ENCODE measurements at places on chromosomes 1 and 21.

GRCh38 chr1:72050551-72050950 is 231.8 kb downstream of the NEGR1 start:
- DNase-seq: no peak

- DNase-seq: no peak
Measured at GRCh38 chr1:238681021-238681420, 705.3 kb upstream of the CHRM3 start.

- no peak for DNase-seq
Measured at GRCh38 chr1:85085417-85085816, 37.1 kb upstream of the MCOLN3 start.

- peak; percentile 50 for DNase-seq
Measured at GRCh38 chr1:196723325-196724185, 51.1 kb upstream of the CFHR3 start.

DNA sequence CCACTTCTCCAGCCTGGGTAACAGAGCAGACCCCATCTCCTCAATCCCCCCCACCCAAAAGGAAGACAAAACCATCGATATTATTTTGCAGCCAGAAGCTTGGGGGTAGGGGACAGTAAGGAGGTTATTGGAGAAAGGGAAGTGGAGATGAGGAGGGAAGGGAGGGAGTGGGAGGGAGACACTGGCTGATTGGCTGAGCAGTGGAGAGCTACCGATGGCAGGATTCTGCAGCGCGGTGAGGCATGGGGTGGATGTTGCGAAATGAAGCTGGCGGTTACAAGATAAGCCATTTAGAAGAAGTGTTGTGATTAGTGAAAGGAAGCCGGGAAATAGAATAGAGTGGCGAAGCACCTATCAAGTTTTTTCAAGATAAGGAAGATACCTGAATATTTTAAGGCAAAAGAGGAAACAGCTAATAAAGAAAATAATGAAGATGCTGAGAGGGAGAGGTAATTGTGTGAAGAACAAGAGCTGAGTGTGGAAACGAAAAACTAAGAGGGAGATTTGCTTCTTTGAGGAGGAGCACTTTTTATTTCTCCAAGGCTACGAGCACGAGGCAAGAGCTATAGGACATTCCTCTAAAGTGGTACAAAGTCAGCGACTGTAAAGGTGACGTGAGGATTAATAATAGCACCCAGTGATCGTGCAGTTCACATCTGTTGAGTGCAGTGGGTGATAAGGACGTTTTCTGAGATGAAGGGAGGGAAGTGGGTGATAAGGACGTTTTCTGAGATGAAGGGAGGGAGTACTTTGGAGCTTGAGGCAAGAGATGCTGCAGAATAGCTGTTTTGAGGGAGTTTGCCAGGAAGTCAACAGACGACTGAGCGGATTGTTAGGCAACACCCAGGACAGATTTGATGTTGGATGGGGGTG is 103.2 kb upstream of the KIF26B start:
- no peak for DNase-seq

DNA sequence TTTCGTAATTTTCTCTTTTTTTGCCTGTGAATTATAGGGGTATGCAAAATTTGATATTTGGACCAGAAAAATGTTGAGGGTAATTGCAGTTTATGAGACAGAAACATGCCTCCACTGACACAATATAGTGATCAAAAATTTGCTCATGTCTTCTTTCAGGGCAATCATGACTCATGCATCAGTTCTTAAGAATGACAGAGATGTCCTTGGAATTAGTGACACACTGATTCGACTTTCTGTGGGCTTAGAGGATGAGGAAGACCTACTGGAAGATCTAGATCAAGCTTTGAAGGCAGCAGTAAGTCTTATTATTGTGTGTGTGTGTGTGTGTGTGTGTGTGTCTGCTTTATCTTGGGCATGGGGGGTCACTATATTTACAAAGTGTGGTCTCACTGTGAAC is 27.5 kb downstream of the CTH start:
- no peak for DNase-seq

- no peak for DNase-seq
Measured at GRCh38 chr1:72763481-72763880, 481.1 kb upstream of the NEGR1 start.

- DNase-seq: no peak
Measured at GRCh38 chr1:67619080-67619479, 65.9 kb upstream of the GADD45A start.

DNA sequence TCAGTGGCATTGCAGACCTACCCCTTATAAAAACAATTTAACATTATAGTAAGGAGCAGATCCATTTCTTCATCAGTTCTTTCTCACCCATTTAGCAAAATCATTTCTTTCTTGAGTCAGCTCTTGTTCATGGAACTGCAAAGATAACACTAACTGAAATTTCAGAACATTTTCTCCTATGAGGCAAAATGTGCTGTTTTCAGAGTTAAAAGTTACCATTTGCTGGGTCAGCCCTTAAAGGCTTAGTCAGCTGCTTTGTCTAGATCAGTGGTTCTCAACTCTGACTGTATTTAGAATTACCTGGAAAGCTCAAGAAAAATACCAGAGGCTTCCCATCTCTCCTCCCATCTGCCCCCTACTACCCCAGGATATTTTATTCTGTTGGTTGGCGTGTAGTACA is 12.2 kb downstream of the METTL13 start:
- DNase-seq: no peak

GRCh38 chr1:45272913-45273371 is 53.8 kb upstream of the HPDL start:
- no peak for DNase-seq

- no peak for DNase-seq
Measured at GRCh38 chr1:204973449-204973848, 69.6 kb upstream of the CNTN2 start.

GRCh38 chr1:164560121-164560541 is 1.1 kb downstream of the PBX1 start:
- no peak for DNase-seq

GRCh38 chr1:220563564-220563963 is 35.6 kb downstream of the MARK1 start:
- no peak for DNase-seq

DNA sequence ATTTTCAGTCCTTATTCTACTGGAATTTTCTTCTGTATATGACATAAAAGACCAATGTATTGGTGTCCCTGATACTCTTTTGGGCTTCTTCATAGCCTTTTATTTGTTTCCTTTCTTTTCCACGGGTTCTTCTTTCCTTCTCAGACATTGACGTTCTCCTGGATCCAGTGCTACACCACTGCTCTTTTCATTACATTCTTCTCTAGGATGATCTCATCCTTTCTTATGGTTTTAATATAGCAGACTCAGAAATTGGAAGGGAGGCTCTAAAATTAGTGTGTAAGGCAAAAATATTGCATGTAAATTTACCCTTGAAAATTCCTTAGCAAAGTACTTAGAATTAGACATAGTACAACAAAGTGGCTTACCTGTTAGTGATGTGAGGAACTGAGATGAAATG is 65.3 kb downstream of the SELENOF start:
- no peak for DNase-seq

DNA sequence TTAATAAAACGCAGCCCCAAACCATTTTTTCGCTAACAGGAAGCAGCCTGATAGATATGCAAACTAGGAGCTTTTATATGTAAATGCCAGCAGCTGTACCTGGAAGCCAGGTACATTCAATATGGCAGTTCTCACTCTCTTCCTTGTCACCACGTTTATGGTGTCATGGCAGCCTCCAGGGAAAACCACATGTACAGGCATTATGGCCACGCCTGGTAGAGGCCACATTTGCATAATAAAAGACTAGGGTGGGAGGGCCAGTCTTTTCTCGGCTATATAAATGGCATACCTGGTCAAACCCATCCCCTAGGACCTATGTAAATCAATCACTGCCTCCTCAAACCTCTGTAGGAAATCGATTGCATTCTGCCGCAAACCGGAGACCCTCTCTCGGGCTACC is 247.5 kb downstream of the NEGR1 start:
- DNase-seq: no peak

- DNase-seq: peak; percentile 4
Measured at GRCh38 chr1:13699936-13700520, at the start of gene PRDM2. TSS of gene PRDM2 (plus strand) at chr1:13700188. CDS start at chr1:13715606, 15,418 bp downstream.

DNA sequence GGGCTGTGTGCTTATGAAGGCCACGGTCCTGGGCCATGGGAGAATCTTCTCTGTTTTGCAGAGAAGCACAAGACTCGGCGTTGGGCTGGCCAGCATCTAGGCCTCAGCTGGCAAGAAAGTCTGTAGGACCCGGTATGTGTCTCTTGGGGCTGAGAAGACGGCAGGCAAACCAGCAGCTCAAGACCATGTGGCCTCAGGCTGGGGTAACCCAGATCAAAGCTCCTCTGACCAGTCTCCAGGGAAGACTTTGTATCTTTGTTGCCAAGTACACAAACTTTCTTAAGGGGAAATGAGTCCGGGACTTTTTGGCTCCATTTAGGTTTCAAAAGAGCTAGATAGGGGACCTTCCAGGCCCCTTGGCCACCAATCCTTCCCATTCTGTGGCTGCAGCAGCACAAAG is 60.1 kb downstream of the PTP4A2 start:
- DNase-seq: no peak

GRCh38 chr1:27136998-27137542 is 17.9 kb downstream of the SLC9A1 start:
- no peak for DNase-seq

DNA sequence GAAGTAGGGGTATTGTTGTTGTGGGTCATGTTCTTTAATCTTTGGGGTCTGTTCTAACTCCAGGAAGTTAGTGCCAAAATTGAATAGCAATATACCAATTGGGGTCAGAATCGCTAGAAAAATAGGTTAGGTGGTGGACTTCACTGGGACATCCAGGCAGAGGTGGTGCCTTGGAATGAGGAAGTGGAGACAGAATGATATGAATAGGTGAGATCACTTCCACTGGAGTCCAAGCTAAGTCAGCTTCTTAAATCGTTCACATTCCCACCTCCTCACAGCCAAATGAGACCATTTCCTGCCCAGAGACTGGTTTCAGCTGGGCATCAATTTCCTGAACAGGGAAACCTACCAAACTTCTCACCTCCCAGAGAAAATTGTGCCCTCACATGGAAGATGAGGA is 137.8 kb upstream of the RAB4A start:
- DNase-seq: no peak

- DNase-seq: no peak
Measured at GRCh38 chr1:8555582-8555981, 237.7 kb downstream of the SLC45A1 start.

GRCh38 chr1:33443705-33444180 is 12.8 kb upstream of the PHC2 start:
- DNase-seq: no peak
